Common myeloid progenitor, CD34-positive (primary cell): ENCODE measurements at places on chromosomes 7 and 10.

GRCh38 chr10:4828005-4828404, 2.0 kb downstream of the AKR1E2 start:
- DNase-seq = no peak

- no peak for DNase-seq
Observed at GRCh38 chr10:6843894-6844650, 264.0 kb upstream of the PRKCQ start.

DNA sequence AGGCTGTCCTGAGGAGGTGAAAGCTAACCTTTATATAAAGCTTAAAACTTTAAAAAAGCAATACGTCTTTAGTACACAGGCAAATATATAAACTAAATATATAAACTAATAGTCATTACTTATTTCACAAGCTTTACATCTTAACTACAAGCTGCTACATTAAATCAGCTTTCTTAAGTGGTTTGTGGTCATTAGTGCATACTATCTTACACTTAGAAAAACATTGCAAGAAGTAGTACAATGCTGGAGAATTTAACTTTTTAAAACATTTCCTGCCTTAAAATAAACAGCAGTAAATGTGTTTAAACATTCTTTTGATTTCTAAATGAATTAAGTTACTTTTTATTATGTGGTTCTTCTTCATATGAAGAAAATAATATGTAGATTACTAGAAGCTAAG, 36.3 kb downstream of the MET start:
- DNase-seq = no peak

- no peak for DNase-seq
Observed at GRCh38 chr10:117222976-117223692, 17.8 kb upstream of the SLC18A2 start.

- DNase-seq = no peak
Observed at GRCh38 chr7:3733541-3734140, 432.6 kb downstream of the SDK1 start.

- no peak for DNase-seq
Observed at GRCh38 chr10:115921795-115922194, 351.2 kb downstream of the GFRA1 start.

DNA sequence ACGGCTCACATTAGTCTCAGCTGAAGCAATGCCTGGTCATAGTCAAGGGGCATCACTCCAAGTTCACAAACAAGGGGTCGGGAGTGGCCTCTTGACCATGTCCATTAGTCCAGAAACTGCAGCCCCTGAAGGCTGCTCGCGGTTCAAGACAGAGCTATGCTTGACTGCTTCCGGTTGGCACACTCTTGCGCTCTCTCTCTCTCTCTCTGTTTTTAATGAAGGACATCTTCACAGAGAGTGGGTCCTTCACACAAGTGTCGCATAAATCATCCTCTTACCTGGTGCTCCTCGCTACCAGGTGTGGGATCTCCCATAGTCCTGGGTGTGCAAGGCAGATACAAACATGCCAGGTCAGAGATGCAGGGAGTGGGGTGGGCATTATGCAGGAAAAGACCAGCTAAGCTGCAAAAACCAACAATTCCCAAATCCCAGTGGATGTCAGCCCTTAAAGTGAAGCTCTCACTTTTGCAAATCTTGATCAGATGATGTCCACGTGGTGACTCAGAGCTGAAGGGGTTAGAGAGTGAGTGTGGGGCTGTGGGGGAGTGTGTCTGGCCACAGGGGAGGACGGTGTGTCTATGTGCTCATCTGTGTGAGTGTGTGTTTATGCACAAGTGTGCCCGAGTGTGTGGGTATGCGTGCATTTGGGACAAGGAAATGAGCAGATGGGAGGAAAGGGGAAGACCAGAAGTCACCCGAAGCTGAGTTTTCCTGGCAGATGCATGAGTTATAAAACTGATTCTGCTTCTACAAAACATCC, 83.7 kb upstream of the PPP2R2D start:
- DNase-seq = no peak

- DNase-seq = no peak
Observed at GRCh38 chr7:22333680-22334141, 23.2 kb downstream of the RAPGEF5 start.

DNA sequence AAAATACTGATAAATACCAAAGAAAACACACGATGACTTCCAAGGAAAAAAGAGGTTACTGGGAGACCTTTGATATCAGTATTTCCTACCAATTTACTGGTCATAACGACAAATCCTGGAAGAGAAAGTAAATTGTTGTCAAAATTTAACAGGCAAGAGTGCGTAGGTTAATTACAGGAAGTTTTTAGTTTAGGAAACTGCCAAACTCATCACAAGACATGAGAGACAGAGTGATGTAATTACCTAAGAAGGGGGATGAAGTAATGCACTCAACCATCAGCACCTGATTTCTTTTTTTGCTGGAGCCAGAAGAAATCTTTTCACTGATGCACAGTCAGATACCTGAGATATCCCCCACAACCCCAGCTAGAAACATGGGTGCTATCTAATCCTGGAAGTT, 16.8 kb downstream of the MACC1 start:
- peak; percentile 74 for DNase-seq

GRCh38 chr10:130227883-130228282, 91.7 kb downstream of the GLRX3 start:
- no peak for DNase-seq

- peak; percentile 89 for DNase-seq
Observed at GRCh38 chr10:2927958-2928840, 139.1 kb upstream of the PFKP start.

DNA sequence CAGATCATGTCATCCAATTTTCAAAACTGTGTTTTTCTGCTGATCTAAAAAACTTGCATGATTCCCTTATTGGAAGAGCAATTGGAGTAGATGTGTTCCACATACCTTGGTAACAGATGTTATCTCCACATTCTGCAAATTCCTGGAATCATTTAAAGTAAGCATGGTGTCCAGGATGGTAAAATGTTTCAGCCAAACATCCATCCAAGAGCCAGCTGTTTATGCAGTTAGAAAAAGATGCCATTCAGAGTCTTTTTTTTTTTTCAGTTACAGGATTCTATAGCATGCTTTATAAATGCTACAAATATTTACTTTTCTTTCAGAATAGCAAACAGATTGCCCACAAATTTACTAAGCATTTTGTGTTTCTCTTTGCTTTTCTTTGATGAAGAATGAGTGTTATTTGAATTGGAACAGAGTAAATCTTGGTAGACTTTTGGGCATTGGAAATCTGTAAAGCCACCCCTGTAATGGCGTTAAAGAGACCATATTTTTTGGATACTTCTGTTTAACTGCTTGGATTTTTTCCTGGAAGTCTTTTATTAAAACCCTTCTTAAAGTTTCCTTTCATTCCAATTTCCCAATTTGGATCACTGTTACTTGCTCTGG, 149.8 kb downstream of the GNAT3 start:
- DNase-seq = no peak

DNA sequence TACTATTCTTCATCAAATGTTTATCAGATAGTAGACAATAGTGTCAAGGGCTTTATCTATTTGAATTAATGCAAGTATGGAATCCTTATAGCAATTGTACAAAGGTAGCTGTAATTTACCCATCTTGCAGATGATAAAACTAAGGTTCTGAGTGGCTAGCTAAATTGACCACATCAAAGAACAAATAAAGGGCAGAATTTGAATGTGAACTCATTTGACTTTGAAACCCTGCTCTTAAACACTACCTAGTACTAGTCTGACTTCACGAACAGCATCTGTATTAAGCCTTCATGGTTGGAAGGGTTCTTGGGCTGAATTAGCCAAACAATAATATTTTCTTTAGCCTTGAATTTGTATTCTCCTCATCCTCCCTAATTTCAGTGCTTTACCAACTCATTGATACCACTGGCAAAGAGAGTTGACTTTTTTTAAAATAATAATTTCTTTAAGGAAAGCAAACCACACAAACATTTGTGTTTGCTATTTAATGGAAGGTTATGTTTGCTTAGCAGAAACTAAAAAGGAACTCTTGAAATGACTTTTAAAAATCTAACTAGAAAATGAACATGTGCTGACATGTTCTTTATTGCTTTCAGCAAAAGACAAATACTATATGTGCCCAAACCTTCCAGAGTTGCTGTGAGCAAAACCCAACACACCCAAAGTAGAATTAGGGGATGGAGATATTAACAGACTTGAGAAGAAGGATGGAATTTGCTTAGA, 322.6 kb downstream of the RNLS start:
- DNase-seq = no peak

DNA sequence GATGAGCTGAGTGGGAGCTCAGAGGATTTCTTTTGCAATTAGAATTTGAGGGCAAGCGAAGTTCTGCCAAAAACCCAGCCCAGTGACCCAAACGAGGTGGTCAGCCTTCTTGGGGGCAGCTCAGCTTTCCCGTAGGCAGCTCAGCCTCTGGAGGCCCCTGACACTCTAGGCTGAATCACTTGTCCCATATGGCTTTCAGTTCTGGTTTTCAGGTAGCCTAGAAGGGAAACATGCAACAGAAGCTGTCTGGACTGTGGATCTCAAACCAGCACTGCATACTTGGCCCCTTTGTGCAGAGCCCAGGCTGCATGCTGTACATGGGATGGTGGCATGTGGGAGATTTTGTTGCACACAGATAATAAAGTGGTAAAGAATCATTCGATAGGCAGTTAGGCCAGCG, 322.8 kb downstream of the ANKRD30A start:
- DNase-seq = no peak

DNA sequence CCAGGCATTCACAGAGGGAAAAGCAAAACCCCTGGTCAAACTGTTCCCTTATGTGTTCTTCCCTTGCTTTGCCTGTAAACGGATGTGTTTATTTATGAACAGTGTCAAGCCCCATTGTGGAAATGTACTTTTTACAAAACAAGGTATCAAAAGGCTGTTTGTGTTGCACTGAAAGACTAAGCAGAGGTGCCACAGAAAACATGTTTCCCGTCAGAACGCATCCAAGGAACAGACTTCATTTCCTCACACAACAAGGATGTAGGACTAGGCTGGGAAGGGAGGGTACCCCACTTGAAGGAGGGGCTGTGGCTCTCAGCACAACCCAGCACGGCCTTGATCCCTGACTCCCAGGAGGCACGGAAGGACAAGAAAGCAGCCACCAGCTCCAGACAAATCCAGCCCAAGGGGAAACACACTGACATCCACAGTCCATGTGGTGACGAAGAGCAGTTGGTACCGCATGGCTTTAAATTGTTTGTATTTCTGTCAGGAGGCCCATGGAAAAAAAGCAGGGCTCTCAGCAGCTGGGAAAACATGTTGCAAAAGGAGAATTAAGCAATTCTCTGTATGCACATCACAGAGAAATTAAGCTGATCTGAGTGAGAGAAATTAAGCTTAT, 85.6 kb downstream of the RNF216 start:
- no peak for DNase-seq

DNA sequence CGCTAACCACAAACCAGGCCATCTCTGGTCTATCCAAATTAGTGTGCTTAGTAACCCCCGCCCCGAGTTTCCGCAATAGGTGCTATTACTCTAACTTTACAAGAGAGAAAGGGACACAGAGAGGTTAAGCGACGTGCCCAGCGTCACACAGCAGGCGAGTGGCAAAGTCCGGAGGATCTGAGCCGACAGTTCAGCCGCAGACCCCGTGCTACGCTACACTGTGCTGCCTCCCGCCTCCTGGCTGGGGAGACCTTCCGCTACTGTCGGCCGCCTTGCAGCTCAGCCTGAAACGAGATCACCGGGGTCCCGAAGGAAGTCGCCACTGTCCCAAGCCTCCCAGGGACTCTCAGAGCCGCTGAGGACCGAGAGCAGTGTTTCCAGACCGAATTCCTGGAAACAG, 799 bp downstream of the INTS1 start:
- DNase-seq = peak; percentile 28

- DNase-seq = no peak
Observed at GRCh38 chr10:77299320-77299719, 338.3 kb downstream of the KCNMA1 start.

GRCh38 chr10:29756451-29756850, 121.7 kb upstream of the SVIL start:
- no peak for DNase-seq
